Stimulated activated CD4-positive, alpha-beta T cell treated with anti-CD3 and anti-CD28 coated beads, Interleukin-4, amount 100 ng/mL, for 24 hours (primary cell): ENCODE measurements at places on chromosomes 1 and 21.
A peak's percentile ranks its signal among the peaks of the same experiment; 100 is the strongest.

- peak; percentile 58 for DNase-seq
Observed at GRCh38 chr1:157193702-157194391, 55.7 kb upstream of the ETV3 start.

- DNase-seq = no peak
Observed at GRCh38 chr1:110582378-110582777, 23.8 kb downstream of the KCNA2 start.

GRCh38 chr1:207920444-207921021 is 9.6 kb upstream of the CD34 start:
- no peak for DNase-seq

DNA sequence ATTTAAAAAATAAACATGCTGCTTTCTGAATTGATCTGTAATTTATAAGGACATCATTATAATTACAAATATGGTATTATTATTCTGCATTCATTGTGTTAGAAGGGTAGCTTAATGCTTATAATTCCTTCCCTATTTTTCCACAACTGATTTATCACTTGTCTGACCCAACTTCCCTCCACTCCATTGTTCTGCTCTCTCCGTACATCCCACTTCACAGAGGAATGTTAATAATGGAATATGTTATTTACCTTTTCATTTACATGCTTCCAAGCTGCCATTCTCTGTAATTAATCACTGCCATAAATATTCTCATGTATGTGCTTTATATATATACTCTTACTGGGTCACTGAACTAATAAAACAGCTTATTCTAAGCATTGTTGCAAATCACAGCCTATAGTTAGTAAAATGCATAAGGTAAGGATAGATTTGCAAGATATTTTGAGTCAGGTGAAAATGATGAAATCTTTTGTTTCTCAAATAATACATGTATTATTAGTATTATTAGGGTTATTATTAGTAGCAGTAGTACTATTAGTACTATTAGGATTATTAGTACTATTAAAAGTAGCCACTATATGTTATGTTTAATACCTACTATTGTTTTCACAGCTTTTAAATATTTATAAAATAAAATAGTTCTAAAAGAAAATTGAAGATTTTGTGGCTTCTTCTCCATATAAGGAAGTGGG is 70.6 kb upstream of the NEK7 start:
- no peak for DNase-seq

DNA sequence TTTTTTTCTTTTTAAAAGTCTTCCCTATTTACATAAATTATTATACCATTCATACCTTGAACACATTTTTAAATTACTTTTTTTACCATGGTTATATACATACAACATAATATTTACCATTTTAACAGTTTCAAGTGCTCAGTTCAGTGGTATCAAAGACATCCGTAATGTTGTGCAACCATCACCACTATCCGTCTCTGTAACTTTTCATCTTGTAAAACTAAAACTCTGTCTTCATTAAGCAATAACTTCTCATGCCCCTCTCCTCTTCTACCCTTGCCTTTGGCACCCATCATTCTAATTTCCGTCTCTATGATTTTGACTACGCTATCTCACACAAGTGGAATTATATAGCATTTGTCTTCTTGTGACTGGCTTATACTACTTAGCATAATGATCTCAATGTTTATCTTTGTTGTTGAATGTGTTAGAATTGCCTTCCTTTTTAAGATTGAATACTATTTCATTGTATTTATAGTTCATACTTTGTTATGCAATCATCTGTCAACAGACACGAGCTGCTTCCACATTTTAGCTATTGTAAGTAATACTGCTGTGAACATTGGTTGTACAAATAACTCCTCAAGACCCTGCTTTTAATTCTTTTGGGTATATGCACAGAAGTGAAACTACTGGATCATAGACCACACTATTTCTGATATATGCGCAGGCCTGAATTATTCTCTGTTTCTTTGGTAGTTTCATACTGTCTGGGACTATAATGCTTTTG is 689.5 kb upstream of the NCAM2 start:
- DNase-seq = no peak

DNA sequence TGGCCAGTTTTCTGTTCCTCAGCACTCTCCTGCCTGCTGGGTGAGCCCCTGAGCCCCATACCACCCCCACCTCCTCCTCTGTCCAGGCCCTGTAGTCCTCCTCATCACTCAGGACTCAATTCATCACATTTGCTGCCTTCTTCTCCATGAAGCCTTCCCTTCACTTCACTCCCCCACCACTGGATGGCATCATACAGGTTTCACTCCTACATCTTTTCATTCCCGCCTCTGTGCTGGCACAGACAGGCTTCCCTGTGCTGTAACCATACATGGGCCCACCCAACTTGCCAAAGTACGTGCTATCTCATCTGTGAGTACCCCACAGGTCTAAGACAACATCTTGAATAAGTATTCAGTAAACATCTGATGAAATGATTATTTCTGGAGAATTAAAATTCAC is 56.9 kb downstream of the SLC45A1 start:
- DNase-seq = peak; percentile 45

DNA sequence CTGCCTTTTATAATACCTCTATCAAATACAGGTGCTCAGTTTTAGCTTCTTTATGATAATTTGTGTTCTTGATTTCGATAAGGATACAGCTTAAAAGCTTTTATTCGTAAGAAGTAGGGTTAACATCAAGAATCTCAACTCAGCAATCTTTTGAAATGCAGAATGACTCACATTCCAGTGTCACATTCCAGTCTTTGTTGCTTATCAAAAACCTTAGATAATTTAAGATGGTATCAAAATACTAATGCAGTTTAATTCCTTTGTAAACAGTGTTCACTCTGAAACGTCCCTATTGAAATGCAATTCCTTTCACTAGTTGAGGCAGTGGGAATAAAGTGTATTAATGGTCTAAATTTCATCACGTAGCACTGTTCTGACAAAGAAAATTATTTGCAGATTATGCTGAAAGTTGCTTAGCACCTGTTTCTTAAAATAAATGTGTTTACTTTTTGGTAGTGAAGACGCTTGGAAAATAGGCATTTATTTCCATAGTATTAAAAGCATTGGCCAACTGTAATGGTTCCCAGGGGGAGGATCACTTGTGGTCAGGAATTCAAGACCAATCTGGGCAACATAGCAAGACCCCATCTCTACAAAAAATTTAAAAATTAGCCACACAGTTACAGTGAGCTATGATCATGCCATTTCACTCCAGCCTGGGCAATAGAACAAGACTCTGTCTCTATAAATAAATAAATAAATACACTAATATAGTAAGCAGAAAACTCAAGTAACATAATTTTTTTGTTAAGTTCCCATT is 10.1 kb upstream of the CNN3 start:
- no peak for DNase-seq

DNA sequence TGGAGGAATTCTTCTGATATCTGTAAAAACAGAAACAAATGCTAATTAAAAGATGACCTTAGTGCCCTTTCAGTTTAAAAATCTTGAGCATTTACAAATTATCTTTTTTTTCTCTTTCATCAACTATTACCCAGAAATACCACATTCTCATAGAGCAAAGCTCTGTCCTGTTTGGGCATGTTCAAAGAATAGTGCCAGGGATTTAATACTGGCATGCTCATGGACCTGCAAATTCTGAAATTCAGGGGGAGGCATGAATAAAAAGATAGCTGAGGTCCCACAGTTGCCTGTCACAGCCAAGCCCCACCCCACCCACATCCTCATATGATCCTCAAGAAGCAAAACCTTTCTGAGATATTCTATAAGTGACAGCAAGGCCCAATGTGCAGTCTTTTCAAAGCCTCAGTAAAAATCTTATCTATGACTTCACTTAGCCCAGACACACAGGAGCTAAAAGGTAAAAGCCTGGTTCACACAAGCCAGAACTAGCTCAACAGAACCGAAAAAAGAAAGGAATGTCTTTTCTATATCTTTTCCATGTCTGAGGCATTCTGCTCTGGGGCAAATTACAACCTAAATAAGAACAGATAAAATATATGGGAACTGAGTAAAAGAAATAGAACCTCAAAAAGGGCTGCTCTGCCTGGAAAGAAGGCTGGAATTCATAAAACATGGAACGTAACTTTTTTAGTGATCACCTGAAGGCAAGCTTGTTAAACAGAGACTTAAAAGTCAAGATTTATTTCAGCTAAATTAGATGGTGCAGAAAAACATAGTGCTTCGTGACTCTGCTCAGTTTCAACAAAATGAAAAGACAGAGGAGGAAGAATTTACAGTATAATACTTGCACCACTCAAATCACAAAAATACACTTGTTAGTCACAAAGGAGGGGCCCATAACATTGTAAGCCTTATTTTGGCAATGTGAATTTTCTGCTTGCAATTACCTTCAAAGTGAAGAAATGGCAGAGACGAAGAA is 11.0 kb downstream of the WLS start:
- DNase-seq = no peak

DNA sequence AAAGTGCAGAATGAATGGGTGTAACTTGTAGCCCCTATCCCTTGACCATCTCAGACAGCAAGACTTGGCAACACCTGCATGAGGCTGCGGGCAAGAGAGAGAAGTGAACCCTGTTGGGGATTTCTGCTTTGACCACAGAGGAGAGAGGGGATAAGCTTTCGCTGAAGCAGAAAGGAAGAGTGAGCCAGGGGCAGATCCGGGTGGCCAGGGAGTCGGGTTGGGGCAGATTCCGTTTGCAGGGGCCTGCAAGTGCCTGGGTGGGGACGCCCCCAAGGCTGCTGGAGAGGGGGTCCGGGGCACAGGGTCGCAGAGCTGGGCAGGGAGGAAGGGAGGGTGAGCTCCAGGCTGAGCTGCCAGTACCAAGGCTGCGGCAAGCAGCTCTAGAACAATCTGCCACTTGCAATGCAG is 25.3 kb upstream of the PIK3CD start:
- peak; percentile 19 for DNase-seq

GRCh38 chr1:7591565-7591964 is 179.5 kb upstream of the VAMP3 start:
- DNase-seq = no peak

DNA sequence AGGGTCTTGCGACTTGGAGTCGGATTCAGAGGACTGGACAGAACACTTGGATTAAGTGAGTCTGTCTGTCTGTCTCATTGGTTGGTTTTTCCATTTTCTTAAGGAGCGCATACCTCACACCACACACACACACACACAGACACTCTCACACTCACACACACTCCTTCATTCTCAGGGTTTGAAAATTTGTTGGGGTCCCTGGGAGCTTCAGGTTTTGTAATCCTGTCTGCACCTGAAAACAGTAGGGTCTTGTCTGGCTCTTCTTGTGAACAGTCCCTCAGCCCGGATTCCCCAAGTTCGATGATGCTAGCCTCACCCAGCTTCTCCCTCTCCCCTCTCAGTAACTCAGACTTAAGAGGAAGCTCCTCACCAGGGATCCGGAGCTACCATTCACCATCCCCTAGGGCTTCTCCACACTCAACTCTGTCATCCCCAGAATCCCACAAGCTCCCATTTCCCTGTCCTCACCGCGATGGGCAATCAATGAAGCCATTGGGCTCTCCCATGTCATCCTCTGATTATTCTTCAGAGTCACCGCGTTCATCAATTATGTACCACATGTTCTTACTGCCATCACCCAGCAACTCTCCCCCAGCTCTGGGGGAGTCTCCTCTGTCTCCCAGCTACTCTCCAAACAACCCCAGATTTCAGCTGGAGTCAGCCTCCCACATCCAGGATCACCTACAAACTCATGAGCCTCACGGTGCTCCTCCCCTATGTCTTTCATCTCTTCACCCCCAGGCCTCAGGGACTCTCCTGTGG is 1530.9 kb upstream of the TPTE start:
- DNase-seq = no peak

DNA sequence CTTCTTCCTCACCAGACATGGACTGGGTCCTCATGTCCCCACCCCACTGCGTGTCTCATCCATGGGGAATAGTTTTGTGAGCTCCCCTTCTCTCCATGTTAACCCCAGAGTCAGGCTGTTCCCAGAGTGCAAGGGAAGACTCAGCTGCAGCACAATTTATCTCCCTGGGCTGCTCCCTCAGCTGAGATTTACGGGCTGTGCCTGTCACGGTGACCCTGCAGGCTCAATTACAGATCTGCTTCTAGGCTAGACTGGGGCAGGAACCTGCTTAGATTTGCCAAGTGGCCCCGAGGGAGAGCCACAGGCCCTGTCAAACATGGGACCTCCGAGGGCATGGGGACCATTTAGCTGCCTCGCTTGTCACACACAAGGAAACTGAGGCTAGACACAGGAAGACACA is 37.8 kb downstream of the CDCP2 start:
- DNase-seq = no peak

DNA sequence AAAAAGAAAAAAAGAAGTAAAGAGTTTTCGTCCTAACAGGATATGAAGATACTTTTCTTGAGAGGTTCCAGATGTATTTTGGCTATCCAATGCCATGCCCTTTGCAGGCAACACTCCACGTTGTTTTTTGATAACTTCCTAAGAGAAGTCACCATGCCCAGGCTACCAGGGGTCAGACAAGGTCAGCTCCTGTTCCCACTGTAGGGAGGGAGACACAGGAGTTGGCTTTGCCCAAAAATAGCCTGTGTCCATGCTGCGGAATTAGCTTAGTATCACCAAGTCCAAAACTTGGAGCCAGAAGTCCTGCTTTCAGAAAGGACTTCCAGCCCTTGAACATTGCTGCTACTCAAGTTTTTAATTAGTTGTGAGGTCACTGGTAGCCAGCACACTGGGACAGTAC is 62.1 kb upstream of the NRIP1 start:
- no peak for DNase-seq

DNA sequence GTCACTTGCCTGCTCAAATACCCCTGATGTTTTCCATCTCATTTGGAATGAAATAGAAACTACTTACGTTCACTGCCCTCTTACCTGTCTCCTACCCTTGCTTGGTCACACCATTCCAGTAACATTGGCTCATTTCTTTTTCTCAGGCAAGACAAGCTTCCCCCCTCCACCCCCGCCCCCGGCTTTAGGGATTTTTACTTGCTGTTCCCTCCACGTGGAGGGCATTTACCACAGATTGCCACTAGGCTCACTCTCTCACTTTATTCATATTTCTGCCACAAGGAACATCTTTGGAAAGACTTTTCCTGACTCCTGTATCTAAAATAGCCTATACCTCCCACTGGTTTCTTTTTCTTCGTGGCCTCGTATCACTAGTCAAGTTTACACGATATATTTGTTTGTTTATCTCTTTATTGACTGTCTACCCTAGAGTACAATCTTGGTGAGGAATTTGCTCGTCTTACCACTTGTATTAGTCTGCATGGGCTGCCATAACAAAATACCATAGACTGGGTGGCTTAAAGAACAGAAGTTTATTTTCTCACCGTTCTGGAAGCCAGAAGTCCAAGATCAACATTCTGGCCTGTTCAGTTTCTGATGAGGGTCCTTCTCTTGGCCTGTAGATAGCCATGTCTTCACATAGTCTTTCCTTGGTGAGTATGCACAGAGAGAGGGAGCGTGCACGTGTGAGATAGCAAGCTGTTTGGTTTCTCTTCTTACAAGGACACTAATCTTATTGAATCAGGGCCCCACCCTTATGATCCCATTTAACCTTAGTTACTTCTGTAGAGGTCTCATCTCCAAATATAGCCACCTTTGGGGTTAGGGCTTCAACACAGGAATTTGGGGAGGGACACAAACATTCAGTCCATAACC is 126.2 kb downstream of the NRDC start:
- DNase-seq = no peak

- no peak for DNase-seq
Observed at GRCh38 chr21:44959376-44960091, 19.7 kb downstream of the SLX9 start.
